ENCODE measurements at places on chromosomes 5 and 9.

GRCh38 chr5:94125107-94125506 lies 383.7 kb upstream of the POU5F2 start:
- DNase-seq: no peak

DNA sequence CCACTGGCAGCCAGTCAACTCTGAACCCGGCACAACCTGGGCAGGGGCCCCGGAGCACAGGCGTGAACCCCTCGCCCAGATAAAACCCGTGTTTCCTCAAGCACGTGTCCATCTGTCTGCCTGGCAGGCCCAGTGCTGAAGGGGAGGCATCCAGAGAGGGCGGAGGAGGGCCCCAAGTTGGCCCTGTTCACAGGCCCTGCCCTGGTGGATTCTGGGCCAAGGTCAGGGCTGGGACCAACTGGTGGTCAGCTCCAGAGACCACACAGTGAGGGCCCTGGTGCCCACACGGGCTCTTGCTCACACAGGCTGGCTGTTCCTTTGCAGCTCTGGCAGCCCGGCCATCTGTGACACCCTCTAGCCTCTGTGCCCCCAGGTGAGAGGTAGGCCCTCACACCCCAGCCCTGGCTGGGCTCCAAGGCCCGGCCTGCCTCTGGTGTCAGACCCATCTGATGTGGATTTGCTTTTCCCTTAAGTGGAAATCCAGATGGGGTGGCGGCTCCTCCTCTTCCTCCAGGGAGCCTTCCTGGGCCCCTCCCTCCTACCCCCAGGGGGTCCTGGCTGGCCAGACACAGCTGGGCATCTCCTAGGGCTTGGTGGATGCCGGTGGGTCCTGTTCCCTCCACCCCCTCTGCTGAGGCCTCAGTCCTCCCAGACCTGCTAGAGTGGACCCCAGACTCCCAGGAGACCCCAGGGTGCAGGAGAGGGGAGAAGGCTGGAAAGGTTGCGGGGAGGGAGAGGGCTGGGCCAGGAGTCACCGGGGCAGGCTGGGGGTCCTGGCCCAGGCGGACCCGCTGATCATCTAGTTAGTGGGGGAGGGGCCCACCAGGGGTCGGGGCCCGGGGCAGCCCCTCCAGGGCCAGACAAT lies 525 bp upstream of the STPG3 start:
- no peak for DNase-seq

- no peak for DNase-seq
These were observed 210.3 kb downstream of the ACTL7B start for GRCh38 chr9:108645520-108645919.

DNA sequence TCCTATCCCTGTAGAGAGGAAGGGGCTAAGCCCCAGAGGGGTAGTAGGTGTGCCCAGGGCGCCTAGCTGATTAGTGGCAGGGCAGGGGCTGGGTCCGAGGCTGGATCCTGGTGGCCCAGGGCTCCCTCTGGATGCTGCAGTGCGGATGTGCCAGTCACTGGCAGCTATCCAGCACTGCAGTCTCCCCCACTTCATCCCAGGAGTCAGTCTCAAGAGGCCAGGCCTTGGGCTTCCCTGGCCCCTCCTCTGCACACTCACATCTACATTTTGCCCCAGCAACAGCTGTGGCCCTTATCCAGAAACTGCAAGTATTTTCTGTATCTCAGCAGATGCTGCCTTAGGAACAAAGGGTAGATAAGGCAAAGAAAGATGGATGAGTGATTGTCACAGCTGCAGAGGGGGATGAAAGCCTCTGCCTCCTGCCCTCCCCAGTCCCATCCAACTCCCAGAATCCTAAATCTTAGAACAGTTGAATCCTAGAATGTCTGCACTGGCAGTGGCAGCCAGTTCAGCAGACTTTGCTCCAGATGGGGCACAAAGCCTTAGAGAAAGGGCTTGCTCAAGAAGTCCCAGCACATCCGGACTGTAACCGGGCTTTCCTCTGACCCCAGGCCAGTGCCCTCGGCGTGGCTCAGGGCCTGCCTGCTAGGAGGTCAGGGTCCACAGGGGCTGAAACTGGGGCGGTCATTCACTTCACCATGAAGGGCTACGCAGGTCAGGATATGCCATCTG lies 1.6 kb downstream of the ANXA6 start:
- no peak for DNase-seq

DNA sequence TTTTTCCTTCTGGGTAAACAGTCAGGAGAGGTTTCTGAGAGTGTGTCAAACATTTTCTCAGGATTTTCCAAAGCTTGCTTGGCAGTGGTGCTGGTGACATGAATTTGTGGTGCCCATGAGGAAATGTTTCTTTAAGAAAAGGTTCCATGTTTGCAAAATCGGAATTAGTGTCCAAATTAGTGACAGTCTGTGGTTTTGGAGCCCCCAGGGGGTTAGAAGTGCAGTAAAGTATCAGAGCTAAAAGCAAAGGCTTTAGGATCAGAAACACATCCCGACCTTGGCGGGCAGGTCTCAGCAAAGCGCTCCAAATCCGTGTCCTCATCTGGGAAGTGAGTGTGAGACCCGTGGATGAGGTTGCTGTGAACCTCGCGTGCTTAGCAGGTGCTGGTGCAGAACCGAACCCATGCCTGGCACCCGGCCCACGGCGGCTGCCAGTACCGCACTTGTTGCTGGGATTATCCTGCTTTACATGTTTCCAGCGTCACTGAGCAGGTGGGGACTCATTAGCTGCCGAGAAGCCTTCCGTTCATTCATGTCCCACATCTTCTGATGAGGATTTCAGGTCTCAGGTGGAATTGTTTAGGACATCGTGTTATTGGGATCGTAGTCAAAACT lies 70.8 kb upstream of the COL5A1 start:
- DNase-seq: no peak

- no peak for DNase-seq
These were observed 7.7 kb downstream of the PALM2AKAP2 start for GRCh38 chr9:109787735-109788134.

DNA sequence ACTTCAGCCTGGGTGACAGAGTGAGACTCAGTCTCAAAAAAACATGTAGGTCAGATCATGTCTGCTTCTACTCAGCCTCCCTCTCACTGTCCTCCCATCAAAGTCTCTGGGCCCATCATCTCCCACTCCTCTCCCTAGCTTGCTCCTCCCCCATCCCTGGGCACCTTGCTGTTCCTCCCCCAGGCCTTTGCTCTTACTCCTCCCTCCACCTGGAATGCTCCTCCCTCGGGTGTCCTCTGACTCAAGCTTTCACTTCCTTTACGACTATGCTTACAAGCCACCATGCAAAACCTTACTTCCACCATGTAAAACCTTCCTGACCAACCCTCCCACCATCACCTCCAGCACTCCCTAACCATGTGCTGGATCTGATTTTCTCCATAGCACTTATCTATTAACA lies 51.5 kb downstream of the MTMR12 start:
- no peak for DNase-seq

DNA sequence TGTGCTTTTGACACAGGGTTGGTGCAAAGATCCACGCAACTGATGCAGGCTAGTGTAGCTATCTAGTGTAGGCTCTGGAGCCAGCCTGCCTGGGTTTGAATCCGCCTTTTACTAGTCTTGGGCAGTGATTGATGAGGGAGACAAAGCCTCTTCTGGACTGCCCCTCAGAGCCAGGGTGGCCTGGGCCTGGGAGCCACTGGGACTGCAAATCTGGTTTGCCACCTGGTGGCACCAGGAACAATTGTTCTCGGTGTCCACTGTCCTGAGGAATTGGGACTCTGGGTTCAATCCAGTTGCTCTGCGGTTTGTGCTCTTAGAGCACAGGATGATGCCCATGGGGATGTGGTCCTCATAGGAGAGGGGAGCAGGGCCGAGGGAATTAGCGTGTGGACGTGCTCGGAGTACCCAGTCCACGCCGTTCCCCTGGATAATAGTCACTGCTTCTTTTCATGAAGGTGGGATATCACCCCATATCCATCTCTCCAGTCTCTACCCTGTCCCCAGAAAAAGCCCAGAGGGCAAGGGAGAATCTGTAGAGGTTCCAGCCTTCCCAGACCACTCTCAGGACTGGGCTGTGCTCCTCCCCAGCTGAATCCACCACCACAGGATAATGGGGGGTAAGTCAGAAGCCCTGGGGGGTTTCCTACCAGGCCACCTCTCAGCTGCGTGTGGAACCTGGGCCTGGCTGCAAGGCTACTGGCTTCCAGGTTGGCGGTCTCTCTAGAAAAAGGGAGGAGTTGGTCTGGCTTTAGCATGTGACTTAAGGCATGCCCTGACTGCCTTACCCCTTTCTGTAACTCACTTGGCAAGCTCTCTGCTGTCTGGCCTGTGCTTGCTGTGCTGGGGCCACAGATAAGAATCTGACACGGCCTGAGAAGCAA lies 1.9 kb downstream of the B4GALT7 start:
- no peak for DNase-seq

DNA sequence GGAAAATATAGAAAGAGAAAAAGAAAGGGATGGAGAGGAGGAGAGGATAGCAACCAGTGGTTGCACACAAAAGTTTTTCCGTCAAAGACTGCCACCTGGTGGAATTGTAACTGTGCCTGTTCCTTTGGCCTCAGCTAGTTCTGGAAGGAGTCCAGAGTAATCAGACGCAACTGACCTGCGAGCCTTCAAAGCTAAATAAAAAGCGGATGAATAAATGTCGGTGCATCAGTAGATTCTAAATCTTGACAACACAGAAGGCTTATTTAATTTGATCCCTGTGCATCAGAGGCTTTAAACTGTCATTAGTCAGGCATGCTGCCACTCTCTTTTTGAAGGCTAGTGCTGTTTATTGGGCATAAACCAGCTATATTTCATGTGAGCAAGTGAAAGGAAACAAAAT lies 132.9 kb upstream of the ACO1 start:
- no peak for DNase-seq

GRCh38 chr5:157524887-157525286 lies 50.7 kb downstream of the ADAM19 start:
- no peak for DNase-seq

GRCh38 chr9:2389404-2389803 lies 232.2 kb upstream of the VLDLR start:
- DNase-seq: no peak

- DNase-seq: no peak
These were observed 58.9 kb upstream of the GRAMD2B start for GRCh38 chr5:126364206-126364902.

DNA sequence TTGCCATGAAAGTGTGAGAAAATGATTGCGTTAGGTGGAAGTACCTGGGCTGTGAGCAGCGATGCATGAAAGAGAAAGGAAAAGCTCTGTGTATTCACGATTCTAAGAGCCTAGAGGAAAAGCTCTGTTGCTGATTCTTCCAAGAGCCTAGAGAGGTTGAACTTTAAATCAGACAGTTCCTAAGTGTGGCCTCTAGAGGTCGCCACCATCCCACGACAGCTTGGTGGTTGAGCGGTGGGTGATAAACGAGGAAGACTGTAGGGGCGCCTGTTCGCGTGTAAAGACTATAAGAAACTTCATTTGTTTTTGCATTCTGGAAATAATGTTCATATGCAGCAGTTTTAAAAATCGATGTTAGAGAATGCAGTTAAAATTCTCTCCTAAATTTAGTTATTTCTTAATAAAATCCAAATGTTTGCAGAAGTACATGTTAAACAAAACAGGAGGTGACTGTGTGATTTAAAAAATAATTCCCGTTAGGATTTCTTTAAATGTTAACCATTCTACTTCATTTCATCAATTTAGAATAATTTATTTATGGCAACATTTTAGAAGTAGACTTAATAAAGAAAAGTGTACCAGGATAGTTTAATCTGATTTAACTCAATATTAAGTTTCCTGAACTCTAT lies 107.7 kb downstream of the TENT4A start:
- no peak for DNase-seq

- DNase-seq: no peak
These were observed 133.3 kb downstream of the PCSK5 start for GRCh38 chr9:76023715-76024195.

DNA sequence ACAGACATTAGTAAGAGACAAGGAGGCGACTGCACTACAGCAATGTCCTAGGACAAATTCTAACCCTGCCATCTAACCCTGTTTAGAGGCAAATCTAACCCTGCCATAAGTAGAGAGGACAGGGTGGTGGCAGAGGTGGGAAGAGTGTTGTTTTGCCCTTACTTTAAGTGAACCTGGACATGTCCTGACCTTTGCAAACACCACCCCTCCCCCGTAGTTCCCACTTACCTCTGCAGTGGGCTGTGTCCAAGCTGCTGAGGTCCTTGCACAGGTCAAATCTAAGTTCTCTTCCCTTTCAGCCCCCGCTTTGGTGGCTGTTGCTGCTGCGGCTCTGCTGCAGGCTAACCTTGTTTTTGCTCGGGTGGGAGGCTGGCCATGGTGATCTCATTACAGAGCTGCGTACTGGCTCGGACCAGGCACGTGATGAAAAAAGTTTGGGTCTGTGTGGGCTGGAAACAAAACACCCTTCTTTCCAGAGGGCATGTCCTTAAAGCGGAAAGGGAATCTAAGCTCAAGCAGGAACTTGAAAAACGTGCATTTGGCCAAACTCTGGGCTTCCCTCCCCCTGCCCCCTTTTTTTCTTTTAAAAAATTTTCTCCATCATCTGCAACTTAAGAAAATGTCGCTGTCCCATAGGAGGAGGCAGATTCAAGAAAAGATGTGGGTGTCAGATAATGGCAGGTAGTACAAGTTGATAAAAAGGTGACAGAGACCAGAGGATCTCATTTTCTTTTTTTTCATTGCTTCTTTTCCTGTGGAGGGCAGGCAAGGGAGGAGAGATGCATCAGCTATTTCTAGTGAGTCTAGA lies at the start of gene FAXDC2:
TSS of gene FAXDC2 (minus strand) at position 349 of the 808 bp plus-strand sequence. CDS start 12,425 bp downstream, outside the sequence.
- DNase-seq: no peak

DNA sequence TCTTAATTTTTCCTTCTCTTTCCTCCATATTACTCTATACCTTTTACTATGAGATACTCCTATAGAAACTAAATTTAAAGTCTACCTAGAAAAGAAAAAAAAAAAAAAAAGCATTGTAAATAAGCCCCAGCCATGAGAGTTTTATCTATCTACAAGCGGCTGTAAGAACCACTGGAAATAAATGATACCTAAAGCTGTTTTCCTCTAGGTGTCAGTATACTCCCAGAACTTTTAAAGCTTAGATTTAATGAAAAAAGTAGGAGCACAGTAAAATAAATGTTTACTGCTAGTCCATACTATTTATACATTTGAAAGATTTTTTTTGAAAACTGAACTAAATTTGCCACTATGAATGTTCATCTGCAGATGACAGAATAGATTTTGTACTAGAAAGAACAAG lies 26.2 kb downstream of the TYRP1 start:
- no peak for DNase-seq

- DNase-seq: no peak
These were observed 124.4 kb downstream of the TENT4A start for GRCh38 chr5:6837519-6838110.

GRCh38 chr5:56479126-56479525 lies 246.0 kb upstream of the ANKRD55 start:
- no peak for DNase-seq

- DNase-seq: no peak
These were observed 50.4 kb downstream of the NXNL2 start for GRCh38 chr9:88585426-88585825.

- no peak for DNase-seq
These were observed 76.9 kb downstream of the ST8SIA4 start for GRCh38 chr5:100826133-100826532.

DNA sequence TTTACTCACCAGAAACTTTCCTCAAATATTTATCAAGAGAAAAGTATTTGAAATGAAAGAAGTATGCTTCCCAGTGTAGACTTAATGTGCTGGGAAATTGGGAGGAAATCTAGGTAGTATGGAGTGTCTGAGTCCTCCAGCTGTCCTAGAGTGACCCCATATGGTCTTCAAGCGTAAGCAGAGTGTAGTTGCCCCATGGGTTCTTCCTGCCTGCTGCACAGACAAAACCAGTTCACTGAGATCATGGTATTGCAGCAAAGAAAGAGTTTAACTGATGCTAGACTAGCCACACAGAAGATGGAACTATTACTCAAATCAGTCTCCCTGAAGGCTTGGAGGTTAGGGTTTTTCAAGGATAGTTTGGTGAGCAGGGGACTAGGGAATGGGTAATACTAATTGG lies 114.9 kb upstream of the PRLR start:
- no peak for DNase-seq
